ENCODE measurements at places on chromosomes 5 and 9.

DNA sequence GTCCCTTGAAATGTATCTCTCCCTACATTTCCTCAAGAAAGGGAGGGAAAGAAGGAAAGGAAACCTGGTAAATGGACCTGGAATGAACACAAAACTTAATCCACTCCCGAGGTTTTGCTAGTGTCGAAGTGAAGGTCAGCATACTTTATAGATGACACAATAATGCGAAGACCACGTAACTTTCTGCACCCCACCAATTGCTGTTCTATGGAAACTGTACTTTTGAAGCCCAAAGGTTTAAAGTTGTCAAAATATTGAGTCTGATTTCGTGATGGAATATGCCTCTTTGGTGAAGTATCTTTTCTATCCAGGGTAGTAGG lies 103.7 kb downstream of the SNCAIP start:
- DNase-seq = no peak

DNA sequence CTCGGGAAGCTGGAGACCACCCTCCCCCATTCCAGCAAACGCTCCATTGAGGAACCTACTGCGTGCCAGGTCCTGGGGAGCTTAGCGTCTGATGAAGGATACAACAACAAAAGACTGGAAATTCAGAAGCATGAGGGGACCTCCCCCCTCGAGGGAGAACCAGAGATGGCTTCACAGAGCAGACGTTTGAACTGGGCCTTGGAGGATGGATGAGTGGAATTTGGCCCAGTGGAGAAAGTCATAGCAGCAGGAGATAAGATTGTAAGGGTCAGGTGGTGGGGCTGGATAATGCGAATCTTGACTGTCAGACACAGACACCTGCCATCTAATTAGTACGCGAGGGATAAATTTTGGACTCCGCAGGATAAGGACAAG lies 1.2 kb upstream of the SLC25A51 start:
- no peak for DNase-seq

DNA sequence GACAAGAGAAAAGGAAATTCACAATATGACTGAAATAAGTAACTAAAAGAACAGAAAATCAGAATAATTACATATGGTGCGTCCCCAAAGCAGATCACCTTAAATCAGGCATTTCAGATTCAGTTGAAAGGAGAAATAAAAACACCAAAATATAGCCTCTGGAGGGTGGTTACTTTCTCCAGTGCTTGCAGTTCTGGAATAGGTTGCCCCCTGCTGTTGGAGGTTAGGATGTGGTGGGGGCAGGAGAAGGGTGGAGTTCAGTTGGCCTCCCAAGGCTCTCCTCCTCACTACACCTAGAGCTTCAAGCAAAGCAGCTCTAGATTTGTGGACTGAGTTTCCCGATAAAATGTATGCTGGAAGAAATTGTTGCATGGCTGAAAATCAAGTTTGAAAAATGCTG lies 338.2 kb upstream of the TLE4 start:
- DNase-seq = no peak

DNA sequence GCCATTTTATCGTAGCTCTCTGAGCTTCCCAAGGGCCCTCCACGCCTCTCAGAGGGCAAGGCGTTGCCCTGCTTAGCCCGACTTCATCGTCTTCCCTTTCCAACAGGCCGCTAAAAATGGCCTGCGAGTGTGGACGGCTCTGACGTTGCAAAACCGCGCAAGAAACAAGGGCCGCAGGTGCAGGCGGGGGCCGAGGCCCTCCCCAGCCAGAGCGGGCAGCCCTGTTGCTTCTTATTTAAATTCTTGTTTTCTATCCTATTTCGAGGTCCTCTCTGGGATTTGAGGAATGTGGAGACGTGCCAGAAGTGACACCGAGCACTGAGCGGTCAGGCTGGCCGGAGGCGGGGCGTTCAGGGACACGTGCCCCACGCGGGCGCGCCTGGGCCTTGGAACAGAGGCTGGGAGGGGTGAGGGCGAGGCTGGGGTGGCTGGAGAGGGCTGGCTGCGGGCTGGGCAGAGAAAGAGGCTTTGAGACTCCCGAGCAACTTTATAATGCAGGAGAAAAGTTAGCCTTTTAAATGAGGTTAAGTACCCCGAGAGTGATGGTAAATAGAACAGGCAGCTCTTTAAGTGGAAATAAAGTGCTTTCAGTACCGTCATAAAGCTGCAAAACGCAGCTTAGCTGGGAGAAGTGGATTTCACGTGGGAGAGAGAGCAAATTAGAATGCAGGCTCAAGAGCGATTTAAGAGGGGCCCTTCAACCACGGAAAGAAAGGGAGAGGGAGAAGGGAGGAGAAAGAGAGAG lies 243.6 kb downstream of the AUH start:
- DNase-seq = no peak

DNA sequence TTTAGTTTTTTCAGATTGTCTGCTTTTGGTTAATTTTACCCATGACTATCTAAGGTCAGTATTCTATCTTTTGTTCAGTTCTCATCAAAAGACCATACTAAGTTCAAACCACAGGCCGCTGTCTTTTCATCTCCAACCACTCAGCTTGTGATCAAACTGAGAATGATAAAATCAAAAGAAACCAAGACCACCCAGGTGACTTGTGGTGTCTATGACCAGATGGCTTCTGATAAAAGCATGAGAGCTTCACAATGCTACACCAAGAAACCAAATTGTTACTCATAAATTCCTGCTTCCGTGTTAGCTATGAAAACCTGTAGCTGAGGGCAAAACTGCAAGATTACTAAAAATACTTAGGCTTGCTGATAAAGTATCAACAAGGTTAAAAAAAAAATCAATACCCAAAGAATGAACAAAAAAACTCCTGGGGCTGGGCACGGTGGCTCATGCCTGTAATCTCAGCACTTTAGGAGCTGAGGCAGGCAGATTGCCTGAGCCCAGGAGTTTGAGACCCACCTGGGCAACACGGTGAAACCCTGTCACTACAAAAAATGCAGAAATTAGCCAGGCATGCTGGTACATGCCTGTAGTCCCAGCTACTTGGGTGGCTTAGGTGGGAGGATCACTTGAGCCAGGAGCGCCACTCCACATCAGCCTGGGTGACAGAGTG lies 25.8 kb upstream of the GPX8 start:
- DNase-seq = no peak

Data from NCI-H1436 treated with DMSO at 0.1 percent for 48 hours (cell line).